Left ventricle myocardium inferior (tissue), 1 donor: ENCODE measurements at places on chromosomes 12 and 14. TPM values are rescaled to one million over a fixed set of nuclear protein-coding genes. Genes with fewer than 3 reads are reported as not detected.

DNA sequence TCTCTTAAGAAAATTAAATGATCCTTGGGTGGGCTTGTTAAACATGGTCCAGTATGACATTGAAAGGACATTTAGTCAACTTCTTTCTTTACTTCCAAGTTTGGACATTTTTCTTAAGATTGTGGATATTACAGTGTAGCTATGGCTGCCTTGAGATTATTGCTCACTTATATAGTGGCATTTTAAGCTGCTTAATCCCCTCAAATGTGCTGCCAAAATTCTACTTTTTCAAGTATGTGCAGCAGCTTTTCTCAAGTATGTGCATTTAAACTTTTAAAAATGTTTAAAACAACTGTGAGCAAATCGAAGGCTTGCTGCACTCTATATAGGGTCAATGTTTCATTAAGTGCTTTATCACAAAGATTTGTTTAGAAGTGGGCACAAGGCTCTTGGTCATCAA, 7.4 kb downstream of the TXNRD1 start:
- DNase-seq, result no peak
- H3K27ac ChIP-seq, result no peak overlapping the region
- H3K4me1 ChIP-seq, result peaks cover 22% of the 10 kb centered on the region
- H3K4me3 ChIP-seq, result no peak overlapping the region
- no peaks in the 10 kb centered on the region for H3K36me3 ChIP-seq

MYO1H gene
- 0.16 TPM for total RNA-seq

PCED1B gene
- total RNA-seq, result 0.55 TPM

GRCh38 chr14:93163564-93163963, 21.1 kb downstream of the MOAP1 start:
- no peak overlapping the region for H3K4me3 ChIP-seq
- no peaks in the 10 kb centered on the region for H3K4me1 ChIP-seq
- H3K36me3 ChIP-seq, result no peaks in the 10 kb centered on the region
- H3K27ac ChIP-seq, result no peak overlapping the region
- DNase-seq, result no peak

GRCh38 chr14:95054346-95055280, 102.7 kb downstream of the DICER1 start:
- no peak for DNase-seq
- no peaks in the 10 kb centered on the region for H3K27me3 ChIP-seq
- no peak overlapping the region for H3K4me3 ChIP-seq
- no peaks in the 10 kb centered on the region for H3K36me3 ChIP-seq
- no peak overlapping the region for H3K27ac ChIP-seq

DNA sequence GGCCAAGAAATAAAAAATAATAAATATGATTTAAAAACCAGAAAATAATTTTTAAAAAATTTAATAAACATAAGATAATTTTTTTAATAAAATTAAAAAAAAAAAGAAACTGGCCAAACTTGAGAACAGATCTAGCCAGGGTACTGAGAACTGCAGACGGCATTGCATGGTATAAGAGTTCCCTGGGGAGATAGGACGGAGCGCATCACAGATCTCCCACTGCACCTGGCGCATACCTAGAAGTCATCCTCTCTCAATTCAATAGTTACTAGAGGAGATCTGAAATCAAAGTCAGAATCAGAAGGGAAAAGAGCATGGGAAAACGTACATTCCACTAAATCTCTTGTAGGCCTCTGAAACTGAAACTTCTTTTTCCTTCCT, 58.9 kb upstream of the BCL2L14 start:
- DNase-seq, result no peak
- H3K4me3 ChIP-seq, result no peak overlapping the region
- no peaks in the 10 kb centered on the region for H3K36me3 ChIP-seq
- H3K4me1 ChIP-seq, result peaks cover 7% of the 10 kb centered on the region
- no peaks in the 10 kb centered on the region for H3K27me3 ChIP-seq

GRCh38 chr12:65798918-65799317, 25.4 kb upstream of the HMGA2 start:
- H3K4me1 ChIP-seq, result no peaks in the 10 kb centered on the region
- no peak for DNase-seq
- no peaks in the 10 kb centered on the region for H3K36me3 ChIP-seq
- H3K27ac ChIP-seq, result no peak overlapping the region
- peaks cover 43% of the 10 kb centered on the region for H3K27me3 ChIP-seq

- DNase-seq, result no peak
- no peaks in the 10 kb centered on the region for H3K27me3 ChIP-seq
- H3K4me3 ChIP-seq, result no peak overlapping the region
- no peaks in the 10 kb centered on the region for H3K4me1 ChIP-seq
- no peak overlapping the region for H3K27ac ChIP-seq
These were observed 69.7 kb upstream of the PLEKHG3 start for GRCh38 chr14:64634558-64634957.

DNA sequence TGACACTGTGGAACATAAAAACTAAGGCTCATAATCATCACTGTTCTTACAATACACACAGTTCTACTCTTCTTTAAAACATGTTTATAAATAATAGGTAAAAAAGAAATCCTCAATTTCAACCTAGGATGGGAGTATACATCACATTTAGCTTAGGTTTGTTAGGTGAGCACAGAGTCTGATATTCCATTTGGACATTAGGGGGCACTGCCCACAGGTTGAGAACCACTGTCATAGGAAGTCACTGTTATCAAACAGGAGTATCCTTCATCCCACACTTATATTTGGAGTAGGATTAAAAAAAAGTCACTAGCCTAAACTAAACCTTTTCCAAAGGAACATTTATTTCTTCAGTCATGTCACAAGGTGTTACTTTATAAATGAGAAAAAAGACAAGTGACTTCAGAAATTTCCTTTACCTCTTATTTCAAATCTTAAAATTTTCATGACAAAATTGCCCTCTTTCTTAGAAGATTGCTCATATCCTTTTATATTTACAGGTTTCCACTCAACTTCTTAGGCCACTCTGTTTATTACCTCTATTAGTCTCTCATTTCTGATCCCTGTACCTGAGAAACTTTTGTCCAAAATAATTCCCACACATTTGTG, 240.6 kb downstream of the CPNE8 start:
- peaks cover 25% of the 10 kb centered on the region for H3K36me3 ChIP-seq
- H3K27me3 ChIP-seq, result no peaks in the 10 kb centered on the region
- no peak overlapping the region for H3K27ac ChIP-seq
- H3K4me3 ChIP-seq, result no peak overlapping the region
- H3K4me1 ChIP-seq, result no peaks in the 10 kb centered on the region
- no peak for DNase-seq

VWF gene
- 250 TPM for total RNA-seq
